Activated naive CD8-positive, alpha-beta T cell treated with anti-CD3 and anti-CD28 coated beads, Interleukin-2, amount 50 U/mL, for 16 hours (primary cell): ENCODE measurements at places on chromosomes 16 and 17.

DNA sequence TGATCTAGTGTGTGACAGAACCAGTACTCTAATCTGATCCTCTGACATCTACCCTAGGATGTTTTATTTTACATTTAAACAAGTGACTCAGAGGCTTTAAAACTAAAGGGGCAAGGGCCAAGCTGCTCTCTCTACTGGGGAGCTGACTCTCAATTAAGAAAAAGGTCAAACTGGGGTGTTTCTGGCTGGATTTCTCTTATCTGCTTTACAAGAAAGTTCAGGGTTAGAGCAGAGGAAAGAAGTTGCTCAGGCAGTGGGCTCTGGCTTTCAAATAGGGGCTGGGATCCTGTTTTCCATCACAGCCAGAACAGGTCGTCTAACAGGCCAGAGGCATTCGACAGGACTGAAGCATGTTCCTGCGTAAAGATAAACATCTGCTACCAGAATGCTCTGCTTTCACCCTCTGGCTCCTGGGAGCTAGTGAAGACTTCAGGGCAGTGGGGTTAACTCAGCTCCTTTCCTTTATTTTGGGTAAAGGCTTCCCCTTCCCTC lies 8.5 kb downstream of the MMP28 start:
- no peak for DNase-seq

DNA sequence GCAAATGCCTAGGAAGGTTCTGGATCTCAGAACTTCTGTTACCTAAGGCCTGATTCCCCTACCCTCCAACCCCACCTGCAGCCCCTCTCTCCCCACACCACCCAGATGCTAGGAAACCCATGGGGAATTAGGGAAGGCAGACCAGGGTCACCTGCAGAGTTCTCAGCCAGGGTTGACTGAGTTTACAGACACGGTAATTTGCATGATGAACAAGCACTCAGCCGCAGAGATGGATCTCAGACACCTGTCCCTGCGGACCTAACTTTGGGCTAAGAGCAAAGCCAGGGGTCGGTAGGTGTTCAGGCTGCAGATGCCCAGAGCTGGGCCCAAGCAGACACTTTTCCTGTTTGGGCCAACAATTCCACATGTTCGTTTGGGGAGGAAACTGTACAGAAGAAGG lies 2.9 kb downstream of the ABI3 start:
- DNase-seq, result no peak

- DNase-seq, result no peak
These were observed 79.9 kb downstream of the TMC6 start for GRCh38 chr17:78048346-78049292.

DNA sequence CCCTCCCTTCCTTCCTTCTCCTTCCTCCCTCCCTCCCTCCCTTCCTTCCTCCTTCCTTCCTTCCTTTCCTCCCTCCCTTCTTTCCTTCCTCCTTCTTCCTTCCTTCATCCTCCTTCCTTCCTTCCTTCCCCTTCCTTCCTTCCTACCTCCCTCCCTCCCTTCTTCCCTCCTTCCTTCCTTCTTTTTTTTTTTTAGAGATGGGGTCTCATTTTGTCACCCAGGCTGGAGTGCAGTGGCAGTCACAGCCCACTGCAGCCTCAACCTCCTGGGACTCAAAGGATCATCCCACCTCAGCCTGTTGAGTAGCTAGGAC lies 44.6 kb downstream of the COX4I1 start:
- DNase-seq, result no peak

DNA sequence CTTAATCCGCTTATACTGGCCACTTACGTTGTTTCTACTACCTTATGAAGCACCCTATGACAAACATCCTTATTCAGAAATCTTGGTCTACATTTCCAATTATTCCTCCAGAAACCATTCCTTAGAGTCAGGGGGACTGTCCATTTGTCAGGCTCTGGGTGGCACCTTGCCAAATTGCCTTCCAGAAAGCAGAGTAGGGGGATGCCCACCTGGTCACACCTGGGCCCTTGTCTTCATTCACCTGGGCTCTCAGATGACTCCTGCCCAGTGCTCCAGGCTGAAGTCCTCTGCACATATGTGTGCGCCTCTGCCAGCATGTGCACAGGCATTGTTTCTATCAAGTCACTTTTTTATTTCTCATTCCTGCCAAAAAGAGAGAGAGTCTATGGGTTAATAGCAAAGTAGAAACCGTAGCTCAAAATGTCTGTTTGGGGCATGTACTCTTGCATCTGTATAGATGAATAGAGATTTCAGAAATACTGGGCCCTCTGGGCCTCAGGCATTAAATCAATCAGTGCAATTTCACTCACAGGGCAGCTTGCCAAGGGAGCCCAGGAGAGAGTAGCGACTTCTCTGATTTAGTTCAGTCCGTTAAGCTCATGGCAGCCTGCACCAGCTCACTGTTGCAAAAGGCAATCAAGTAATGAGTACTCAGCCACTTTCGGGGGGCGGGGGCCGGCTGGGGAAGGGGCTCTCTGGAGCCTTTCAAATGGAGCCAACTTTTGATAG lies 104.7 kb downstream of the SOCS1 start:
- DNase-seq, result no peak

GRCh38 chr16:3623642-3624041 lies 12.2 kb upstream of the SLX4 start:
- no peak for DNase-seq

DNA sequence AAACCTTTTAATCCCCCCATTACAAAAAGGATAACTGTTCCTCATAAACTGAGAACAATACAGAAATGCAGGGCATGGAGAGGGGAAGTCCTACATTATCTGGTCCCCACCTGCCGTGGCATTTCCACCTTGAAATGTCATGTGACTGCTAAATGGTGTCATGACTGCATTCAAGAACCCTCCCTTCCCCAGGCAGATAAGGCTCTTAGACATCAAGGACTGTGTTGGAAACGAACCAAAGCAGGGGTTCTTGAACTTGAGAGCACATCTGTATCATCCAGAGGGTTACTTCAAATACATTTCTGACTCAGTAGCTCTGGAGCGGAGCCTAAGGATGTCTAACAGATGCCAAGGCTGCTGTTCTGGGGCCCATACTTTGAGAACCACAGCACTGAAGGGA lies 18.4 kb downstream of the CMTM3 start:
- DNase-seq, result no peak

DNA sequence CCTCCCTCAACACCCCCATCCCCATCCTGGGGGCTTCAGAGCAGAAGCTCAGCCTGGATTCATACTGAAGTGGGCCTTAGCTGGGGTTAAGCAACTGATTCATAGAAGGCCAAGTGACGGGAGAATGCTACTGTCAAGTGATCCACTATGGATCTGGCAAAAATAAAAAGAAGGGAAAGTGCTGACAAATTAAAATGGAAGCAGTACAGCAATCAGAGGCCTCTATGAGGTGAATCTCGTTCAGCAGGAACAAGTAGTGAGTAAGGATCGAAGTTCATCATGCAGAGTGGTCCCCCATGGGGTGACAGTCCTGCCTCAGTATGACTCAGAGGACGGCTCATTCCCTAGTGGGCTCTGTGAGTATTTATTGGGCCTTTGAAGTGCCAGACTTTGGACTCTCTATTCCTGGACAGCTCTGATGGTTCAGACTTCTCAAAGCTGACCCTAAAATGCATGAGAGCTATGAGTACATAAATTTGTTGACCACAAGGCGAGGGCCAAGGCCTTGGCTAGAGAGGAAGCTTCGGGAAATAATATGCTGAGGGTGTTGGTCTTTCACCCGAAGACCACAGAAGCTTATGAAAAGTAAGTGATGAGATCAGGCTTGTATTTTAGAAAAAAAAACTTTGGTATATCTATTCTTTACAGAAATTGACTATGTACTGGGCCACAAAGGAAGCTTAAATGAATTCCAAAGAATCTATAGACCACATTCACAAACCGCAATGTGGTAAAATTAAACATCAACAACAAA lies 5.3 kb upstream of the NSMCE1 start:
- no peak for DNase-seq

GRCh38 chr17:34303606-34304005 lies 15.6 kb upstream of the CCL8 start:
- DNase-seq, result no peak

- no peak for DNase-seq
These were observed 126.5 kb downstream of the WWOX start for GRCh38 chr16:78225919-78226318.

- DNase-seq, result no peak
These were observed 7.6 kb downstream of the PDE6G start for GRCh38 chr17:81648707-81649085.

- DNase-seq, result no peak
These were observed 31.7 kb upstream of the BRD7 start for GRCh38 chr16:50400312-50400966.

DNA sequence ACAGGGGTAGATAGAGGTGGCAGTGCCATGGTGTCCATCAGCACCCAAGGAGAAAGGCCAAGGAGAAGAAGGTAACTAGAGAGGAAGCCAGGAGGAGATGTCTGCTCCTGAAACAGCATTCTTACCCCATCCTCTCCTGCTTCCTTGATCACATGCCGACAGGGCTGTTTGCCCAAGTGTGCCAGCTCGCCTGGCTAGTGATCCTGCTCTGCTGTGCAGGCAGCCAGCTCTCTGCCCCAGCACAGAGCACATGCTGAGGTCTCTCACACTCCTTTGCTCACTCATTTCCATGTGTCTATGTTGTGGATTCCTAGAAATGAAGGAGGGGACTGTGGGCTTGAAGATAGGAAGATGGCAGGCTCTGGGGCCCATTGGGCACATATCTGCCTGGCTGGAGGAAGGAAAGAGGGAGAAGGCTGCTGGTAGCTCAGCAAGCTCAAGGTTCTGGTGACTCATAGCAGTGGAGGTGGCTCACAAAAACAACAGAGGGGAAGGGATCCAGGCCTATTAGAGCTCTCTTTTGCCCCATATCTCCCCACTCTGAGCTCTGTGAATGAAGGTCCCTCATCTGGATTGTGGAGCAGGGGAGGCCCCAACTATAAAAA lies 54.3 kb downstream of the NEUROD2 start:
- no peak for DNase-seq

DNA sequence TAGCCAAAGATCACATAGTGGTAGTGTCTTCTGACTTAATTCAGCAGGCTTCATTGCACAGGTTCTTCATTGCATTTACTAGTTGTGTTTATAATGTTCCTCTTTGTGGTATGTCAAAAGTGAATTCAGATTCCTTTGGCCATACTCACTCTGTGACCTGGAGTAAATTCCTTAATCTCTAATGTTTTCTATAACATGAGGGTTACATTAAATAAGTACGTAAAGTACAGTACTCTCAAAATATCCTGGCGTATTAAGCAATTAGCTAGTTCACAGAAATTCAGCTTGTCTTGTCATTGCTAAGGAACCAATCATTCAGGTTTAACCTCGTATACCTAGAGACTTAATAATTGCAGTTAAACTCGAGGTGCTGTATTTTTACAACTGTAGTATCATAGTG lies 4.2 kb downstream of the RPS6KB1 start:
- no peak for DNase-seq

DNA sequence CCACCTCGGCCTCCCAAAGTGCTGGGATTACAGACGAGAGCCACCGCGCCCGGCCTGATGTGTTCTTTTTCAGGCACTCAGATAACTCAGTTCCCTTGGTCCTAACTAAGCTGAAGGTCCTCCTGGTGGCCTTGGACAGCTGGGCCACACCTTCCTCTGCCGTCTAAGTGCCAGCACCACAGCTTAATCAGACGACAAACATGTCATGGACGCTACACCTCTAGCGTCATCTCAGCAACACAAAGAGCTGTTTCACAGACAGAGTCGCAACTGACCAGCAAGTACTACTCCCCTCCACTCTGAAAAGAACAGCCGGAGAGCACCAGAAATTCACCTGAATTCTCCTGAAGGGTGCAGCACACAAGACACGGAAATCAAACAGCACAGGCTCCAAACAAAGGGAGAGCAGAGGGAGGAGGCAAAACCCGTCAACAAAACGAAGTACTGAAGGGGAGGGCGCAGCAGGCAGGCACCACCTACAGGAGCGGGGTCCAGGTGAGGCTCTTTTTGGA lies 4.4 kb downstream of the TRAP1 start:
- DNase-seq, result no peak

GRCh38 chr17:1730326-1731193 lies 6.1 kb downstream of the WDR81 start:
- no peak for DNase-seq

GRCh38 chr17:55163408-55163807 lies 101.4 kb upstream of the HLF start:
- no peak for DNase-seq

- no peak for DNase-seq
These were observed 27.4 kb upstream of the SLC38A10 start for GRCh38 chr17:81322271-81323082.

DNA sequence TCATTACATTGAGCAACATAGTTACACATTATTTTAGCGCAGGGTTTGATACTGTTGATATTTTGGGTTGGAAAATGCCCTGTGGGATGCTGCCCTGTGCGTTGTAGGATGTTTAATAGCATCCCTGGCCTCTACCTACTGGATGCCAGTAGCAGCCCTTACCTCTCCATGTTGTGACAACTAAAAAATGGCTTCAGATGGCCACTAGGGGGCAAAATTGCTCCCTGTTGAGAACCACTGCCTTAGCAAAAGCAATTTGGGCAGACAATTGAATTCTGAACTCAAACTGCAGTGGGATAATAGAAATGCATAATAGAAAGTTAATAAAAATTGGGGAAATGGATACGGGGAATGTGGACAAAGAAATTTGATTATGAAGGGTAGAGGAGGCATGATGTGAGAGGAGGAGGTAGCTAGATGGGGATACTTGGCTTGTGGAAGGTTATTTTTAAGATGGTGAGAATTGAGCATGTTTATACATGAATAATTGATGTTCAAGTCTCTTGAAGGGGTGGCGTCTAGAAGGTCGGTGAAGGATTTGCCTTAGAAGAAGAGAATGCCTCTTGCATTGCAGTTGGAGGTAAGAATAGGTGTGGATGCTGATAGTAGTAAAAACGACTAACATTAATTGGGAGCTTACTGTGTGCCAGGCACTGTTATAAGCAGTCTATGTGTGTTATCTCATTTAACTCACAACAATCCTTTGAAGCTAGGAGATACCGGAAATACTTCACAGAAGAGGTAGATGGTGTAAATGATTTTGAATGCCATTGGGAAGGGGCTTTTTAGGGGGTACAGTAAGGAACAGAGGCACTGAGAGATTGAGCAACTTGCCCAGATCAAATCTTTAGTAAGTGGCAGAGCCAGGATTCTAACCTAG lies 19.0 kb downstream of the HEATR9 start:
- DNase-seq, result peak; percentile 12

- peak; percentile 40 for DNase-seq
These were observed 3.3 kb upstream of the SREBF1 start for GRCh38 chr17:17839791-17840707.

GRCh38 chr16:6349725-6350124 lies 982.9 kb upstream of the RBFOX1 start:
- DNase-seq, result no peak

- peak; percentile 42 for DNase-seq
These were observed 945 bp upstream of the UQCRC2 start for GRCh38 chr16:21952040-21952792.

DNA sequence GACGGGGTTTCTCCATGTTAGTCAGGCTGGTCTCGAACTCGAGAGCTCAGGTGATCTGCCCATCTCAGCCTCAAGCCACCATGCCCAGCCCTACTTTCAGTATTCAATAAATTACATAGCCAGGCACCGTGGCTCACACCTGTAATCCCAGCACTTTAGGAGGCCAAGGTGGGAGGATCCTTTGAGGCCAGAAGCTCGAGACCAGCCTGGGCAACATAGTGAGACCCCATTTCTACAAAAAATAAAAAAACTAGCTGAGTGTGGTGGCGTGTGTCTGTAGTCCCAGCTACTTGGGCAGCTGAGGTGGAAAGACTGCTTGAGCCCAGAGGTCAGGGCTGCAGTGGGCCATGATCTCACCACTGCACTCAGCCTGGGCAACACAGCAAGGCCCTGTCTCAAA lies 8.2 kb downstream of the MIEN1 start:
- no peak for DNase-seq
